Occipital lobe (tissue), 3 donors: ENCODE measurements at places on chromosomes 12 and 14.

- no peak for DNase-seq
These were observed 196.3 kb downstream of the EPS8 start for GRCh38 chr12:15592934-15593333.

- DNase-seq, result no peak
These were observed 59.5 kb downstream of the DAAM1 start for GRCh38 chr14:59247801-59248584.

- no peak for DNase-seq
These were observed 51.7 kb upstream of the BCL11B start for GRCh38 chr14:99323603-99324185.

- DNase-seq, result no peak
These were observed 444.2 kb downstream of the SNAPC1 start for GRCh38 chr14:62206456-62206855.

GRCh38 chr14:102125546-102125945, 14.2 kb upstream of the WDR20 start:
- no peak for DNase-seq

- no peak for DNase-seq
These were observed 106.7 kb downstream of the CRADD start for GRCh38 chr12:93783832-93784231.

DNA sequence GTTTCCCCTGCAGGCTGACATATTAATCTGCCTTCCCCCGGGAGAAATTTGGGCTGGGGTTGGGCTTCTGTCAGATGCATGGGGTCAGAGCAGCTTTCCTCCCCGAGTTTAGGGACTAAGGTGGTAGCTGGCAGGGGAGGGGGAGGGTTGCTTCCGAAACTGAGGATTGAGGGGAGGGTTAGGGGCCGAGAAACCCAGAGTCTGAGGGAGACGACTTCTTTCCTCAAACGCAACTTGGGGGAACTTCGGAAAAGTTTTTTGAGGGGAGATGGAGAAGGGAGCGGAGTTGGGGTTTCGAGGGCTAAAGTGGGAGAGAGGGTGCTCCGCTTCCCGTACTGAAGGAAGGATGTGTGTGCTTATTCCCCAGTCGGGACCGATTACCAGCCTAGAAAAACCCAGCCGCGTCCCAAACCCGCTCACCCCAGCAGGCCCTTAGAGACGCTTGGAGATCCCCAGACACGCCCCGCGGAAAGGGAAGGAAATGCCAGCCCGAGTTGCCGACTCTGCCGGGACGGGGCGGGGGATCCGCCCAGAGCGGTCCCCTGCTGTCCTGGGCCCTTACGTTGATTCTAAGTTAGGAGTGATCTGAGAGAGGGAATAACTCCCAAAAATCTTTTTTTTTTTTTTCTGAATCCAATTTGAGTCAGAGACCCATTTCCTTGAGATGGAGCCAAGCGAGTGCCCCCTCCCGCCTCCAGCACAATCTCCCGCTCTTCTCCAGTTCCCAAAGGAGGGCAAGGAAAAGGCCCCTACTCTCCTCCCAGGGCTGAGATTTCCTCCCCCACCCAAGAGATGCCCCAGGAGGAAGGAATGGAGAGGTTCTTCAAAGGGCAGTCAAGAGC, 61.9 kb downstream of the SMUG1 start:
- no peak for DNase-seq

DNA sequence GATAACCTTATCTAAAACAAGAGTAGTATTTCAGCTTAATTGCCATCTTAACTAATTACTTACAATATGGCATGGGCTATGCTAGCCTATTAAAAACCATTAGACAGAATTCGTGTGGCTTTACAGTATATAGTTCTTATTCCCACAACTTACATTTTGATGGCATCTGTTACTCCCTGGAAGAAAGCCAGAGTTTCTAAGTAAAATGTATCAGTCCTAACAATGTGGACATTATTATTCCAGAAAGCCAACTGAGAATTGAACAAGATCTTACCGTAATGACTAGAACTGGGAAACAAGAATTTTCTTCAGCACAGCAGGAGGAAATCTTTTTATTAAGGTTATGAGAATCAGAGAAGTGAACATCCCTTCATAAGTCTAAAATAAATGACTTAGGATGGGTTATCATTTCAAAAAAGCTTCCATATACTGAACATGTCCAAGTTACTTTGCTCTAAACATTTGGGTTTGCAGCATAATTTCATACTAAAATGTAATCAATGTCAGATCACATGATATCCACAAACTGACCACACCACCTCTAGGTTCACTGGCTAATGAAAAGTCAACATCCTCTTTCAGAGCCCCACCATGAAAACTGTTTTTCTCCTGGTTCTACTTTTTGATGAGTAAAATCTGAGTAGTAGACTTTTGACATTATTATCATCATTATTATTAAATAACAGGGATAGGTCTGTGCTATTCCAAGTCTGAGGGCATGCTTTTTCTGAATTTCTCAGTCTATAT, 179.7 kb downstream of the SSPN start:
- no peak for DNase-seq

DNA sequence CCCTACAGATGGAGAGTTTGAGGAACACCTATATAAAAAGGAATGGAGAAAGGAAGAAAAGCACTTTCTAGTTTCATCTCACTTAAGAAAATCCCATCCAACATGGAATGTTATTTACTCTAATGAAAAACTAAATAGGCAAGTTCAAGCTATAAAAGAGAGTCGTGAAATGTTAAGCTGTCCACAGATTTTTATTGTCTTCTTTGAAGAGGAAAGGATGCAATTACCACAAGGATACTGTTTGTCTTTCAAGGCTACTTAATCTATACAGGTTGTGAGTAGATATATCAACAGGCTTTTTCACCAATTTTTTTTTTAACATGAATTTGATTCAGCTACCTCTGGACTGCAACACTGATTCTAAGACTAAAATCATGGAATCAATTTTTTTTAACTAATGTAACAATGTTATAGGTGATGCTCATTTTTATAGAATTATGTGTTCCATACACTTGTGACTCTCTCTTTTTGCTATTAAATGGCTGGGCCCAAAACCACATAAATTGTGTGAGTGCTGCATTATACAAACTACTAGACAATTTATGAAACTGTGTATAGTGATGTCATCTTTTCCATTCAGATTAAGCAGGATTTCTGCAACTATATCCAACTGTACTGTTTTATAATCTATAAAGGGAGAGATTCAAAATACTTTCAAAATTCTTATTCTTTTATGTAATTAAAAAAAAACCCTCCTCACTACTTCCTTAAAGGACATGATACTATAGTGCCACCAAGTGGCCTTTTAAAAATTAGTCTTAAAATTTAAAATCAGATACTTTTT, 26.8 kb upstream of the BMAL2 start:
- no peak for DNase-seq

DNA sequence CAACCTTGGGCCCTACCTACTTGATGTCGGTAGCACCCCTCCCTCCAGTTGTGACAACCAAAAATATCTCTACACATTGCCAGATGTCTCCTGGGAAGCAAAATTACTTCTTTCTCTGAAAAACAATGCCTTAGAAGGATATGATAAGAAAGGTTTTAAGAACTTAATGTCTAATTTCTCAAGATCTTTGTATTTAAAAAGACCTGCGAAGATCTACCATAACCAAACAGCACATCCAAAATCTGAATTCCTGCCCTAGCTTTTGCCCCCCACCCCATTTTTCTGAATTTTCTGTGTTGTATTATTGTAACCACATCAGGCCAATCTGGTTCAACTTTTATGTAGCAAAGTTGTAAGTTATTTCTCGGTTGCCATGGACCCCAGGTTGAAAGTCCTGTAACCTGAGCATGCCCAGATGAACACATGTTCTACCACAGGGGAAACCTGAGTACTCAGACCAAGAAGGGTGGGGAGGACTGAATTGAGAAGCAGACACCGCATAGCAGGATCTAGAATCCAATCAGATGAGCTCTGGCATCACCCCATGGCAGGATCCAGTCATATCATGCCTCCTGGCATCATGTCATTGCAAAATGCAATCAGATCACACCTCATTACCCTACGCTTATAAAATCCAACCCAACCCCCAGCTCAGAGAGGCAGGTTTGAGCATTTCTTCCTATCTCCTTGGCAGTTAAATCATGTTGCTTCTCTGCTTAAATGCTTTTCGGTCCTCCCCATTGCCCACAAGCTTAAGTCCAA, 8.7 kb downstream of the TMEM253 start:
- no peak for DNase-seq

- no peak for DNase-seq
These were observed 49.1 kb downstream of the B4GALNT3 start for GRCh38 chr12:508795-509194.

- no peak for DNase-seq
These were observed 43.9 kb upstream of the MDM1 start for GRCh38 chr12:68375756-68376695.

GRCh38 chr12:92049403-92049802, 96.2 kb downstream of the BTG1 start:
- DNase-seq, result no peak

DNA sequence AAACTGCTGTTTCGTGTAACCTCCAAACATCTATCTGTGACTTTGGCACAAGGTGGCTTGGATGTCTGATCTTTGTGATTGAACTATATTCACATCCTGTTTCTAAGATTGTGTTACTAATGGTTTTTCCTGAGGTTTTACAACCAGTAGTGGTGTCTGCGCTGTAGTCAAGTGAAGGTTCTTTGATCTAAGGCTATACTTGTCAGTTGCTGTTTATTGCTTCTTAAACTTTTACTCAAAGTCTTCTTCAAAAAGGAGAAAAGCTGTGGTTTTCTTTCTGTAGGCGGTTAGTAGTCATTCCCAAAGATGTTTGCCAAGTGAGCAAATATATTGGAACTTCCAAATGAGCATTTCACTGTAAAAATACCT, 12.3 kb upstream of the CALM1 start:
- no peak for DNase-seq

DNA sequence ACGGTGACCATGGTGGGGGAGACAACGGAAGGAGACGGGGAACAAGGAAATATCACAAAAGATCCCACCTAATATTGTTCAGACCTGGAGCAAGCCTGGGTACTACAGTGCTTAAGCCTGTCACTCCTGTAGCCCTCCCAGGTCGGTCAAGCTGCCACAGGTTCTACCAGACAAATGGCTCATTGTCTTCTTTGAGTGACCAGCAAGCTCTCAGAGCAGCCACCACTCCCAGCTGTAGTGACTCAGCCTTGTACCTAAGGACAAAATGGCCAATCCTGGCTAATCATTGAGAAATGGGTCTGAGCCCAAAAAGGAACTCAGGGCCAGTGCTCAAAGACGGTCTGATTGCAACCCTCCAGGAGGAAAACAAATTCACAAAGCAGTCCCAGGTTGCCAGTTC, 238.4 kb upstream of the NOS1 start:
- no peak for DNase-seq

DNA sequence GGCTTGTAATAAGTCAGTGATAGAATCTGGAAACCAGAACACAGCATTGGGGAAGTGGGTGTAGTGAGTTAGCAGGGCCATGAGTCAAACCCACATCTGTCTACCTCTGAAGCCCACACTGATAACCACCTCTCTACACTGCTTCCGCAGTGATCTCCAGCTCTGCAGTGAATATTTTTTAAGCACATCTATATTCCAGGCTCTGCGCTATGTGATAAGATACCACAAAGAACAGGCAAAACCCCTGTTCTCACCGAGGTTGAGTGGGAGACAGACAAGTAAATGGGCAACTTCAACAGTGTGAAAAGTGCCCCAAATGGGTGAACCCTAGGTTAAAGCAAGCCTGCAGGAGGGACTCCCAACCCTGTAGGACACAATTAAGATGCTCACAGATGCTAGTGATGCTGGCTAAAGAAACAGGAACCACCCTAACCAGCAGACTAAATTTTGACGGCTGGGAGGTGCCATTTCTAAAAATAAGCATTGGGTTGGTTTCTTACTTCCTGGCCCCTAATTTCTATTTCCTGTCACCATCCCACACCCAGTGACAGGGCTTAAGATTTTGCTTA, 375.0 kb downstream of the DPF3 start:
- DNase-seq, result no peak

GRCh38 chr12:117377758-117378157, 16.3 kb upstream of the NOS1 start:
- no peak for DNase-seq

- no peak for DNase-seq
These were observed 34.5 kb upstream of the VRK1 start for GRCh38 chr14:96762650-96763049.

- DNase-seq, result no peak
These were observed 127.7 kb upstream of the SRRM4 start for GRCh38 chr12:118853634-118854033.

DNA sequence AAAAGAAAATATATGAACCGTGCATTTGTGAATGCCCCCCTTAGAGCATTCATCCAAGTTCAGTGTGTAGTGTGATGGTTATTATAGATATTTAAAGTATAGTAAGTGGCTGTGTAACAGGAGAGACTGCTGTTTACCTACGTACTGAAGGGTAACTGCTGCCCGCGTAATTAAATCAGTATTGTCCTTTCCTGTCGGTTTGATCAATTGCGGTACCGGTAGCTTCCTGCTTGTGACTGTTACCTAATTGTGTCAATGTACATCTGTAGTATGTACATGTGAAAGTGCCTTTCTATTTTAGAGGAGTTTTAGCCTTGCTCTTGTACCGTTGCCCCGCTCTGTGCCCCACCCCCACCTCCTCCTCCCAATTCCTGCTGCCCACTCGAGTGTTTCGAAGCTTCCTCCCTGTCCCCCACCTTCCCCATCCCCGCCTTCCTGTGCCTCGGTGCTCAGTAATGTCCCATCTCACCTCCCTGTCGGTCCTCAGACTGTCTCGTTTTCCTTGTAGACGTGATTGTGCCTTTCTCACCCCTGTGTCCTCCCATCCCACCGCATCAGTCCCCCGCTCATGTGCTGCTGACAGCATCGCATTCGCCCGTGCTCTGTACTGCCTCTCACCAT, 75.0 kb downstream of the KICS2 start:
- DNase-seq, result no peak

GRCh38 chr12:4957761-4958160, 48.1 kb downstream of the KCNA1 start:
- DNase-seq, result no peak

DNA sequence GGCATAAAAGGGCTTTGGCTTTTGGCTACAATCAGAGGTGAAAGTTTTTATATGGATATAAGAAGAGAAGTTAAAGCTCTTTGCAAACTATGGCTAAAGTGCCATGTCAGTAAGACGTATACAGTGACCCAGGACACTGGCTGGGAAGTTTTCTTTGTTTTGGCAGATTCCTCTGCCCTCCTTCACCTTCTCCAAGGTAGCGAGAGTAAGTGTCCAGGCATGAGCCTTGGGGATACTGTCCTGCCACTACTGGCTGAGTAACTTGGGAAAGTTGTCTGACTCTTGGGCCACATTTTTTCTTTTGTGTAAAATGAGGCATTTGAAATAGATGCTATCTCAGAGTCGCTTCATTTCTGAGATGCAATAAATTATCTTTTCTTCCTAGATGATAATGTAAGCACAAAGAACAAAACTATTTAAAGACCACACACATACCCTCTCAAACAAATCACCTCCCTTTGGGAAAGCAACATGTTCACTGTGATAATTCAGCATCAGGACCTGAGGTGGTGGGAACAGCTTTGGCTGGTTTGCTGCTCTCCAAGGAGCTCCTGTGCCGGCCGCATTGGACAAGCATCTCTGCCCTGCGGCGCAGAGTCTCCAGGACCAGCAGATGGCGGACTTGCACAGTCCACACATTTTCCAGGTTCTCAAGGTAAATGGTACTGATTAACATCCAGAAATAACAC, 106.3 kb downstream of the PTCSC3 start:
- DNase-seq, result peak; percentile 53

GRCh38 chr14:85308531-85309300, 221.2 kb upstream of the FLRT2 start:
- DNase-seq, result no peak

- DNase-seq, result no peak
These were observed 15.3 kb upstream of the HVCN1 start for GRCh38 chr12:110704231-110704630.
